HT-29 (cell line): ENCODE measurements at places on chromosomes 2 and 18. TPM values are rescaled to one million over a fixed set of nuclear protein-coding genes. Genes with fewer than 3 reads are reported as not detected.

Gene RSAD2
- total RNA-seq: 0.78 and 1.6 TPM in 2 replicates

Gene GRHL1
- total RNA-seq: 5.5 and 8.7 TPM in 2 replicates

Gene RPRM
- total RNA-seq: 2.0 and 2.4 TPM in 2 replicates

Gene NT5C1B
- not detected in 2 replicates for total RNA-seq

Gene TOGARAM2
- 0.20 and 0.83 TPM in 2 replicates for total RNA-seq

Gene NAT8
- not detected in 2 replicates for total RNA-seq

Gene SP140
- total RNA-seq: not detected in 2 replicates

Gene SCN3A
- total RNA-seq: 0.03 TPM in 1 of 2 replicates, not detected in the other

Gene PNO1
- 19.1 and 24.6 TPM in 2 replicates for total RNA-seq
